NCI-H2227 treated with DMSO at 0.1 percent for 48 hours (cell line): ENCODE measurements at places on chromosomes 7 and 10.
A peak's percentile ranks its signal among the peaks of the same experiment; 100 is the strongest.

GRCh38 chr7:66198956-66199355, 6.2 kb upstream of the TPST1 start:
- DNase-seq, result no peak

DNA sequence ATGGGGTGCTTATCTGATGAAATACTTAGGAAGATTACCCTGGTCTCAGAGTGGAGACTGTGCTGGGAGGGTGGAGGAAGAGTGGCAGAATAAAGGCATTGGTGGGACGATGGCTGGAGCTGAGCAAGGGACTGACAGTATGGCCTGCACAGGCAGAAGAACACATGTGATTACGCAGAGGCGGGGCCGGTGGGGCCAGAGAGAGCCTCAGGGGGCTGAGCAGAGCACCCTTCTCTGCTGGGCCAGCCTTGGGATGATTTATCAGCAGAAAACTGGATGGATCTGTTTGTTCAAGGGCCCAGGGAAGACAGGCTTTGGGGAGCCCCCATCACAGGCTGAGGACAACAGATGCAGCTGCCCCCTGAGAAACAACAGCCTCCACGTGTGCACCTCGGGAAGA, 272.1 kb downstream of the SDK1 start:
- DNase-seq, result no peak

- peak; percentile 53 for DNase-seq
Measured at GRCh38 chr10:12513775-12514673, 164.7 kb downstream of the CAMK1D start.

DNA sequence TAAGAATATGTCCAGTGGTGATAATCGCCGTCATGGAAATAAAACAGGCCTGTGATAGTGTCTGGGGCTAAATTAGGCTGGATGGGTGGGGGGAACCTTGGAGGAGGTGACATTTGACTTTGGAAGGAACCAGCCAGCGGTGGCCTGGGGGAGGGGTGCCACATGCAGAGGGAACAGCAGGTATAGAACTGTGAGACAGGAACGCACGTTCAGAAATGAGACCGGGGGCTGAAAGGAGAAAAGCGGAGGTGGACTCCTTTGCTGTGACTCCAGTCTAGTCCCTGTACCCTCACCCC, 2.6 kb upstream of the CYP26A1 start:
- no peak for DNase-seq

GRCh38 chr7:16356301-16356958, 64.9 kb downstream of the CRPPA start:
- DNase-seq, result no peak

- no peak for DNase-seq
Measured at GRCh38 chr10:126839094-126839761, 66.0 kb upstream of the DOCK1 start.

GRCh38 chr7:85634951-85635350, 448.1 kb upstream of the SEMA3D start:
- DNase-seq, result no peak

- DNase-seq, result peak; percentile 39
Measured at GRCh38 chr7:26291699-26292538, at the start of gene SNX10. TSS of gene SNX10 (plus strand) at chr7:26291862. CDS start at chr7:26346443, 54,581 bp downstream.

- no peak for DNase-seq
Measured at GRCh38 chr10:12539350-12540164, 190.2 kb downstream of the CAMK1D start.

GRCh38 chr7:144835155-144835611, 670 bp downstream of the TPK1 start:
- DNase-seq, result peak; percentile 62

DNA sequence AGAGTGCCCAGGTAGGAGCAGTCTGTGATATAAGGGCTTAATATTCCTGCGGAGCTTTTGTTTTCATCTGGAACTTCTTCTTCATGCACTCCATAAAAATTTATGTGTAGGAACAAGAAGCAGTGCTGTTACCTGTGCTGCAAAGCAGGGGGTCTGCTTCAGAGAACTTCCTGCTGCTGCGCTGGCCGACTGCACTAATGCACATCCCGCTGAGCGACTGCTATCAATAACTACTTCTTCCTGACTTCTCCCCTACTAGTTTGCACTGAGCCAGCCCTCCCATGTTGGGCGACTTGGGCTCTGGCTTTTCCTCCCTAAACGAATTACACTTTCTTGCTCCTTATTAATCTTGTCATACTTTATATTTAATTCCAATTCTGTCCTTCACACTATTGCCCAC, 150.3 kb downstream of the NEBL start:
- DNase-seq, result no peak

DNA sequence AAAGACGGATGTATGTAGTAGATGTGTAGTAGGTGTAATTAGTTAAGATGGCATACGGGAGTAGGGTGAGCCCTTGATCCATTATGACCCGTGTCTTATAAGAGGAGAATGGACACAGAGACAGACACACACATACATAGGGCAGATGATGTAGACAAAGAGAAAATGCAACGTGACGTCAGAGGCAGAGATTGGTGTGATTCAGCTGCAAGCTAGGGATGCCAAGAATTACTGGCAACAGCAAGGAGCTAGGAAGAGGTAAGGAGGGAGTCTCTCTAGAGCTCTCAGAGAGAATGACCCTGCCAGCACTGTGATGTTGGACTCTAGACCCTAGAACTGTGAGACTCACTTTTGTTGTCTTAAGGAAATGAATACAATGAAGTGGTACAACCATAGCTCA, 247.0 kb upstream of the HABP2 start:
- DNase-seq, result no peak

GRCh38 chr10:24333736-24334135, 124.8 kb downstream of the KIAA1217 start:
- no peak for DNase-seq

DNA sequence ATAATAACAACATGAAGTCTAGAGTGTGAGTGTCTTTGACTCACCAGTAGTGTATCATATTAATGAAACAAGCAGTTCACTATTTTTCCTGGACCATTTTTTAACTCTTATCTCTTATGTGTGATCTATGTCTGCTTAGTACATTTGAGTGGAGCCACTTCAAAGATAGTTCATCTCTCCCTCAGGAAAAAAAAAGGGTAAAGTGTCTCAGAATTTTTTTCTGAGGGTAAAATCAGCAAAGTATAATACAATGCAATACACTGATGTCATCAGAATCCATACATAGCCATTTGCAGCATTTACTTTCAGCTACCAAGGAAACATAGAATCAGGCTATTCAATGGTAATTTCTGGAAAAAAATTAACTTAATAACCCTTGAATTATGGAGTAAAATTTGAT, 706.7 kb downstream of the DNAJB9 start:
- DNase-seq, result no peak

- peak; percentile 48 for DNase-seq
Measured at GRCh38 chr7:77799078-77799964, 748 bp downstream of the PHTF2 start.

GRCh38 chr7:47407136-47407535, 174.8 kb downstream of the TNS3 start:
- DNase-seq, result no peak

GRCh38 chr7:129902788-129903422, 49.9 kb downstream of the UBE2H start:
- DNase-seq, result no peak

DNA sequence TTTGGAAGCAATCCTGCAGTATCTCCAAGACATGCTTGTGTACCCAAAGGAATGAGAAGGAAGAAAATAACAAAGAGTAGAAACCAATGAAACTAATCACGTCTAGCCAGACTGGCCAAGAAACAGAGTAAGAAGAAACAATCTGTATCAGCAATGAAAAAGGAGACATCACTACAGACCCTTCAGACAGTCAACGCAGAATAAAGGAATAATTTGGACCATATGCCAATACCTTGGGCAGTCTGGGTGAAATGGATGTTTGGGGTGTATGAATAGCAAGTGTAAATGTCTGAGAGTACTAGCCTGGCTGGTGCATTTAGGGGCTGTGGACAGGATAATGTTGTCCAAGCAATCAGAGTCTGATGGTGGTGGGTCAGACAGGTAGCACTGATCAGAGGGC, 61.1 kb downstream of the SLC29A4 start:
- DNase-seq, result no peak

GRCh38 chr10:15718694-15719048, 1.1 kb downstream of the ITGA8 start:
- no peak for DNase-seq

- DNase-seq, result no peak
Measured at GRCh38 chr10:104342941-104343411, 4.7 kb upstream of the ITPRIP start.

DNA sequence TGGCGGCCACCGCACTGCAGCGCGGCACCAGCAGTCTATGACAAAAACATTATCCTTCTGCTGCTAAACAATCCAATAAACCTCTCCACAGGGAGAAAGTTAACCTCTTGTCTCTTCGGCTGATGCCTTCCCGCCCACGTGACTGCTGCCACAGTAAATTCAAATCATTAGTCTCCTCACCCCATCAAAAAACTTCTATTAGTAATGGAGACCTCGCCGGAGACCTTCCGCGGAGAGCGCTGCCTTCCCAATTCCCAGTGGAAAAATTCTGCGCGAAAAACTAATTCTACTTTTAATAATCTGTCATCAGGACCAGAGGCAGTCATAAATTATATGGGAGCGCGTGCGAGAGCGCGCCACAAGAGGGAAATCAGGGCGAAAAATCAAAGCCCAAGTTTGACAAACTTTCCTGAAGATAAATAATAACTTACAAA, 90.0 kb upstream of the PAX2 start:
- DNase-seq, result no peak

DNA sequence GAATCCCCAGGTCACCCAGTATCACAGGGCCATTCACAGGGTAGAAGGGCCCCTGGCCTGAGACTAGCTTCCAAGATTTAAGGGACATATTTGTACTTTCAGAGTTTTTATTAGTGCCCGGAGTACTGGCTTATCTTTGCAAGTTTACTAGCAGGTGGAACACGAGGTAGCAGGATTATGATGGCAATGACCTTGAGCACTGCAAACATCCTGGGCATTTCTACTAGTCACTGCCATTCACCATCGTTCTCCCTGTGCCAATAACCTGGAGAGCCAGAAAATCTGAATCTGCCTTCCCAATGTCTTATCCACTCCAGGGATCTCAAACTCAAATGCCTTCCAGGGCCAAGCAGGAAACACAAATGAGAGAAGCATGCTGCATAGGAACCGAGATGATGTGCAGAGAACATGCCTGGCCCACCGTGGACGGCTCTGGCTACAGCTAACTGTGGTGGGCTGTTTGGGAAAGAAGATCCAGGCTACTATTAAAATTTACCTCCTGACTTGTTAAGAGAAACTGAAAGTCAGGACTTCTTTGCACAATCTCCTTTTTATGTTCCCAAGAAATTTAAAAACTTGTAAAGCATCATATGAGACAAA, 16.7 kb downstream of the FAM53B start:
- DNase-seq, result no peak

- no peak for DNase-seq
Measured at GRCh38 chr10:77820349-77820748, 106.2 kb downstream of the DLG5 start.

GRCh38 chr10:5551531-5552375, 27.0 kb downstream of the CALML3 start:
- DNase-seq, result no peak

GRCh38 chr7:14766747-14767146, 135.8 kb downstream of the DGKB start:
- no peak for DNase-seq

DNA sequence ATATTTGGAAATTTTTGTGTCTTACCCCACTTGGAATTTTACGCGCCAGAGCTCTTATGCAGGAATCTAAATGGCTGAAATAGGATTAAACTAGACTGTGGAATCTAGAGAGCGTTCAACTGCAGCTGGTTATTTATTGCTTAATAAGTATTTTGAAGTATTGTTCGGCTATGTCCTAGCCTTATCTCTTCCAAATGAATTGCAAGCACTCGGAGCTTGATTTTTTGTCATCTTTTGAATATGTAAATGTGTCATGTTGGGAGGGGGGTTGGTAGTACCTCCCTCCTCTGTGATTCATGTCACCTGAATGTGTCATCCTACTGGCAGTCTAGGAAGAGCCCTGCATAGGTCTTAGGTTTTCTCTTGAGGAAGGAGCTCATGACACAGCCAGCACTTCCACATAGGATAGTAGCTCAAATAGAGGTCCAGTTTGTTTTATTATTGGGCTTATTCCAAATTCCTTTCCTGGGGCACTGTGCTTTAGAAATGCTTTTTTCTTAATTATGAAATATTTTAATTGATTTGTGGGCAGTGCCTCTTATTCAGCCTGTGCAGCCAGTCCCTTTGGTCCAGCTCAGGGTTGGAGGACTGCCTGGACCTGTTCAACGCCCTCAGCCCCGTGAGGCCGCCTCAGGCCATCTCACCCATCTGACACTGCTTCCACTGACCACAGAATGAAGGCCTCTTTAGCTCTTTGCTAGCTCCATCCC, 22.5 kb upstream of the TRIL start:
- no peak for DNase-seq

- no peak for DNase-seq
Measured at GRCh38 chr7:7911369-7912123, 57.0 kb upstream of the GLCCI1 start.

GRCh38 chr7:140455743-140456142, 23.6 kb downstream of the MKRN1 start:
- no peak for DNase-seq
